ENCODE measurements at places on chromosomes 7 and 10.

DNA sequence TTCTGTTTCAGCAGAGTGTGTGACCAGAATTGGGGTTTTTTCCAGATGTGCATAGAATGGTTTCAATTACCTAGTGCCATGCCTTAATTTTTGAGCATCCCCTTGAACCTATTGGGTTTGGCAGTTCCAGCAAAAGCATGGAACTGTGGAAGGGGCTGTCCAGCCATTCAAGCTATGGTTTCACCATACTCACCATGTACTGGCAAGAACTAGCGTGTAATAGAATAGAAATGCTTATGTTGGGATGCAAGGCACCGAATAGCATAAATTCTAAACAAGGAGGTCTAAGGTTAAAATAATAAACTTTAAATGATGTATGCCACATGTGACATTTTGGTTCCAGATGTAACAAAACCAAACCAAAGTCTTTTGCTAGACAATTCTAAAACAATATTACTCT is 91.4 kb downstream of the MTERF1 start:
- no peak for DNase-seq

DNA sequence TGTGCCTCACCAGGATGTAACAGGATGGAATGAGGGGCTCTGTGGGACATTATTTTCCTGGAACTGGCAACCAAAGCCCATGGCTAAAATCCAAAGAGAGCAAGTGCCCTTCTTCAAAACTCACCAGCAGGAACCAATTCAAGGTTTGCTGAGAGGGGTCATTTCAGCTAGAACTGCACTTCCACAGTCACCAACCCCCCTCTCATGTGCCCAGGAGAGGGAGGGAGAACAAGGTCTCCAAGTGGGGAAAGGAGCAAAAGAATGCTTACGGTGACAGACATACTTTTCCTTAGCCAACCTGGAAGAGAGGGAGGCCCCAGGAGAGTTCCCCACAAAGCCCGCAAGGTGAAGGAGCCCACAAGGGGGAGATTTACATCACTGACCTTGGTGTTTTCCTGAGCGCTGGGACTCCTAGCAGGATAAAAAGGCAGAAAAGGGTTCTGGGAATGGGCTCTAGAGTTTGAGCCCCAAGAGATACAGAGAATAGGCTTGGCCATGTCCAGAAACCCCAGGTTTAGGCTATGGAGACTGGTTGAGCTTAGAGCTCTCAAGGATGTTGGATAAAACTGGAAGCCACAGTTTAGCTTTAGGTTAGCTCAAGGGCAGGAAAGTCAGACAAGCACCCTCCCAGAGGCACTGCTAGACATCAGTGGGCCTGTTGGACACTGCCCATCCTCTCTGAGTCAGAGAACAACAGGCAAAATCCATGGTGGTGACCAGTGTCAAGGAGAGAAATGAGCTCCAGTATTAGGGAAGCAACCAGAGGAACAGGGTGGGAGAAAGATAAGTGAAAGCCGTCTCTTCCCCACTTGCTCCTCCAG is 63.9 kb upstream of the GHITM start:
- DNase-seq = no peak

DNA sequence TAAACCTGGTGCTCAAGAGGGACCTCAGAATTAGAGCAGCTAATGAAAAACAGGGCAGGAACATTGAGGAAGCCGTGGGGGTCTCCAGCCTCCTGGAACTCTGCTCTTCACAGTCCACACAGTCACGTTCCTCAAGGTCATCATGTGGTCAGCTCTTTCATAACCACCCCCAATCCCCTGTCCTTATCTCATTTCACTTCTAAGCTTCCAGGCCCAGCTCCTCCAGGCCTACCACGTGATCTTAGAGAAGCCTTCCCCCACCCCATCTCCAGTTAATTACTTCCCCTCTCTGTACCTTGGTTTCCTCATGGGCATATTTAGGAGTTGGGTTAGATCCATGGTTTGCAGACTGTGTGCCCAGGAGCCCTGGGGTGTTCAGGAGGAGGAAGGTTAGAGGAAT is 106.4 kb upstream of the TCF7L2 start:
- DNase-seq = no peak

GRCh38 chr10:94115725-94116124 is 122.0 kb downstream of the PLCE1 start:
- DNase-seq = peak; percentile 74

- DNase-seq = no peak
These were observed at the start of gene RAPGEF5 for GRCh38 chr7:22356701-22357310. RAPGEF5 (minus strand) TSS chr7:22357154; CDS start chr7:22357060, 94 bp downstream.

GRCh38 chr10:19937989-19938388 is 121.8 kb downstream of the PLXDC2 start:
- DNase-seq = no peak

DNA sequence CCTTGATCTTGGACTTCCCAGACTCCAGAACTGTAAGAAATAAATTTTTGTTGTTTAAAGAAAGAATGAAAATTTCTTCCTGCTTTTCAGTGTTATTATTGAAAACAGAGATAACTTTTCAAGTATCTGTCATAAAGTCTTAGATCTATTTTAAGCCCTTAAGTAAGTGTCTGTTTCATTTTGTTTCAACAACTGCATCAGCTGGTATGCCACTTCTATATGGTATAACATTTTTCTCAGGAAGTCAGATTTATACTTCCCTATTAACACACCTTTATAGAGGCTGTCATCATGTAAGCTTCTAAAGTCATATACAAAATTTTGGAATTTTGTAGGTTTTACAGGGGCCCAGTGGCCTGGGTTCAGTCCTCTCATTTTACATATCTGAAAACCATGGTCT is 24.4 kb downstream of the RALA start:
- no peak for DNase-seq

- no peak for DNase-seq
These were observed 375.9 kb downstream of the BMPER start for GRCh38 chr7:34281260-34281659.

DNA sequence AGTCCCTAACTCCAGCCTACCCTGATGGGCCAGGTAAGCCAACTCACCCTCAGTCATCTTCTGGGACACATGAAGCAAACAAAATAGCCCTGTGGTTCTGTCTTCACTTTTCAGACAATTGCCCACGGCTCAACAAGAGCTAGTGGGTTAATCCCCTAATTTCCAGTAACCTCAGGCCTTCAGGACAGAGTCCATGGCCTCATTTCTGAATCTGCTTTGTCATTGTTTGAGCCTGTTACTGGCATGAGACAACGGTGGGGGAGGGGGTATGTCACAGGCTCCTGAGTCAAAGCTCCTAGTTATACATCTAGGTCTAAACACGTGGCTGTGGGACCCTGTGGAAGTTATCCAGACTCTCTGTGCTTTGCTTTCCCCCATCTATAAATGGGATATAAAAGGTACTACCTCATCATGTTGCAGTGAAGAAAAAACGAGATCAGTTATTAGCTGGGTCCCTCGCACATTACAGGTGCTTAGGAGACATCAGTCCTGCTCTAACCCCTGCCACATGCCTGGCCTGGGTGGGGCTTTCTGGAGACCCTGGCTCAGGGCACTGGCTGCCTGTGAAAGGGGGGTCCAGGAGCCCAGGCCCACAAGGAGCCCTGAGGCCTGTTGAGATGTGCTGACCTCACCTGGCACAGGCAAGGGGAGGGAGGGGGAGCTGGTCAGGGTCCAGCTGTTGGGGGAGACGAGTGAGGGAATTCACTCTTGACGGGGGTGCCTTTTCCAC is 16.5 kb downstream of the MAT1A start:
- peak; percentile 48 for DNase-seq

Data from A549 (cell line).